Activated CD4-positive, alpha-beta T cell treated with anti-CD3 and anti-CD28 coated beads, Interleukin-2, Interleukin-6, amounts not matched to agents 100 ng/mL and 50 ng/mL, durations not matched to agents 16 hours and 8 hours (primary cell): ENCODE measurements at places on chromosomes 12 and 14.

GRCh38 chr14:42602336-42602845, 995.7 kb downstream of the LRFN5 start:
- no peak for DNase-seq

GRCh38 chr12:6871052-6871957, 1.8 kb downstream of the SPSB2 start:
- DNase-seq, result peak; percentile 65

GRCh38 chr12:123269395-123269892, 2.2 kb downstream of the CDK2AP1 start:
- peak; percentile 52 for DNase-seq

DNA sequence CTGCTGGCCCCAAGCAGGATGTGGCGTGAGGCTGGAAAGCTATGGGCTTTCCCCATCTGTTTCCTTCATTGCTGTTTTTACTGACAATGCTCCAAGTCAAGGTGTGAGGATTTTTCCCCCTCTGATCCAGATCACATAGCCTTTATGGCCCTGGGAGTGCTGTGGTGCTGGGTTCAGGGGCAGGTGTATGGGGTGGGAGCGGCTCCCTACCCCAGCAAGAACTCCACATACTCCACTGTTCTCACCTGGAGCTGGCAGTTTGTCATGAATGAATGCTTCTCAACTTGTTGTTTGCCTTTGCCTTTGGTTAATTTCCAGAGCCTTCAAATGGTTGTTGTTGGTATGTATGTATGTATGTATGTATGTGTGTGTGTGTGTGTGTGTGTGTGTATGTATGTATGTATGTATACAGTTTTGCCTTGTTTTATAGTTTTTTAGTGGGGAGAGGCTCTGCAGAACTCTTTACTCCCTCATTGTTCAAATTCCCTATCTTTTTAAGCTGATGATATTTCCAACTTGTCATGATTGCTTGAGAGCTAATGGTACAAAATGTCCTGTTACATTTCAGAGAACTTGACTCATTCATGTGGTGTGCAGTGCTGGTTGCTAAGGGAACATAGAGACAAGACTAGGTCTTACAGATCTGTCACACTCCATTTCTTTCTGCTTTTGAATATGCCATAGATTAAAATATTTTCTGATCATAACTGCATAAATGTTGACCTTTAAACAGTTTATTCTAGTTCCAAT, 36.6 kb upstream of the ASPG start:
- DNase-seq, result no peak

DNA sequence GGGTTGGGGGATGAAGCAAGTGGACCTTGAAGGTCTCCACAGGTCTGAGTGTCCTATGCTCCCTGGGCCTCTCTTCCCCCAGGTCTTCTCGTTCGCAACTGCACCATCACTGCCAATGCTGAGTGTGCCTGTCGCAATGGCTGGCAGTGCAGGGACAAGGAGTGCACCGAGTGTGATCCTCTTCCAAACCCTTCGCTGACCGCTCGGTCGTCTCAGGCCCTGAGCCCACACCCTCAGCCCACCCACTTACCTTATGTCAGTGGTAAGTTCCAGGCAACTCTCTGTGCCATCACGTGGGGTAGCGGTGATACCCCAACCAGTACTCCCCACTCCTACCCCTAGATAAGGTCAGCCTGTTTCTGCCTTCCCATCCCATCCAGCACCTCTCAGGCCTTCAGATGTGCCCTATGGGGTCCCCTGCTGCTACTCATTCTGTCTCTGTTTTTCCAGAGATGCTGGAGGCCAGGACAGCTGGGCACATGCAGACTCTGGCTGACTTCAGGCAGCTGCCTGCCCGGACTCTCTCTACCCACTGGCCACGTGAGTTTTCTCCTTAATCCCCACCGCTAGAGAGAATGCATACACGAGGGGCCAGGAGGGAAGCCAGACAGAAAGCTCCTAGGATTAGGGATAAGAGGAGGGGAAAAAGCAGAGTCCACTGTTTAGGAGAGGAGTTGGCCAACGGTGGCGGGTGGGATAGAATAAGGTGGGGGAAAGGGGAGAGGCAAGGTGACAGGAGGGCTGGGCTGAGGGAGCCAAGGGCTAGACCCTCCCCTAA, 1.6 kb upstream of the TAPBPL start:
- no peak for DNase-seq

DNA sequence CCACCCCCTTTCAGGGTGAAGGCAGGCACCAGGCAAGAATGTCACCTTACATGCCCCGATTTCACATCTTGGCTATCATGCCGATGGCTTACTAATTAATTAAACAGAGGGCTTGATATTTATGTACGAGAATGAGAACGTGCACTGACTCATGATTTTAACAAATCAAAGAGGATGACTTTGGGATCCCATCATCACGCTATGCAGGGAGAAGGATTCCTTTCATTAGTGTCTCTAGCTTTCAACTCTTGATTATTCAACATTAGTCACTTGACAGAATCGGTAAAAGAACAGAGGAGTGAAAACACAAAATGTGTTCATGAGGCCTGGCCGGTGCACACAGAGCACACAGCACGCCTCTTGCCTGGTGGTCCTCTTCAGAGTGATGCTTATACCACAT, 80.6 kb downstream of the PRKAB1 start:
- no peak for DNase-seq

DNA sequence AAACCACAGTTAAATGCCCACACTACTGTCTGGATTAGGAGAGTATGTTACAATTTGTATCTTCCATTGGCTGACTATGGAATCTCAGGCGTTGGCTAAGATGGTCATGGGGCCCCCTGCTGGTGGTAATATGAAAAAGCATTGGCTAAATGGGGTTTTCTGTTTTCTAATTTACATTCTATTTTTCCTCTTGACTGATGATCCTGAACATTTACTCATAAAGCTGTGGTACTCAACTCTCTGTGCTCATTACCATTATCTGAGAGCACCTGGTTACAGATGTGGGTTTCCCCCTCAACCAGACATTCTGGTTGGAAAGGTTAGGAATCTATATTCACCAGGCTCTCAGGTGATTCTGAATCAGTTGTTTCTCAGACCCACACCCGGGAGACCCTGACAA, 64.8 kb downstream of the WSCD2 start:
- peak; percentile 31 for DNase-seq

DNA sequence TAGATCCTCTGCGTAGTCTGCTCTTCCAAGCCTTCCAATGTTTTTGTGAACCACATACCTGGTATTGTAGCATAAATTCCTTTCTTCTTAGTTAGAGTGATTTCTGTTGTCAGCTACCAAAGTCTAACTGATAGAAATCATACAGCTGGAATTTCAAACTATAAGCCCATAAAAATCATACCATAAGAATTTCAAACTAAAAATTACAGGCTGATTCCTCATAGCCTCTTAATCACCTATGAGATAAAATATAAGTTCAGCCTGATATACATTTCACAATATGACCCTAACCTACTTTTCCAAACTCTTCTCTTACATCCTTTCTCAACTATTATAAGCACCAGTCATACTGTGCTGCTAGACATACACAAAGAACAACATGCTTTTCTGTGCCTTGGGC, 64.8 kb downstream of the PTHLH start:
- DNase-seq, result no peak

DNA sequence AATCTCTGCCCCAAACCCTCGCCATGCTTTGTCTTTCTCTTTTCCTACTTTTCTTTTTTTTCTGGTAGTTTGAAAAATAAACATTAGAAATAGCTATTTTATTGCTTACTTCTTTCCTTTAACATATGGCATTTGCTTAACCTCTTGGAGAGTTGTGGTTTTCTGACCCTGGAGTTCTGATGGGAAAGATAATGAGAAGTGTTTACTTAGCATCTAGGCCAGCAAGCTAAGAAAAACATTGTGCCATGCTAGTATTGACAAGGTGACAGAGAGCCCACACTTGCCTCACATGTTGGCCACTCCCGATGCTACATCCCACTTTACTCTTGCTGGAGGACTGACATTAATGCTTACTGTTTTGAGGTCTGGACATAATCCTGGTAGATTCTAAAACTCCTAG, 886.2 kb downstream of the DIO2 start:
- DNase-seq, result no peak
